ENCODE measurements at places on chromosomes 1 and 21.

GRCh38 chr1:1917304-1917976 is 1.6 kb downstream of the TMEM52 start:
- no peaks in the 10 kb centered on the region for H3K27me3 ChIP-seq
- H3K36me3 ChIP-seq: no peaks in the 10 kb centered on the region

DNA sequence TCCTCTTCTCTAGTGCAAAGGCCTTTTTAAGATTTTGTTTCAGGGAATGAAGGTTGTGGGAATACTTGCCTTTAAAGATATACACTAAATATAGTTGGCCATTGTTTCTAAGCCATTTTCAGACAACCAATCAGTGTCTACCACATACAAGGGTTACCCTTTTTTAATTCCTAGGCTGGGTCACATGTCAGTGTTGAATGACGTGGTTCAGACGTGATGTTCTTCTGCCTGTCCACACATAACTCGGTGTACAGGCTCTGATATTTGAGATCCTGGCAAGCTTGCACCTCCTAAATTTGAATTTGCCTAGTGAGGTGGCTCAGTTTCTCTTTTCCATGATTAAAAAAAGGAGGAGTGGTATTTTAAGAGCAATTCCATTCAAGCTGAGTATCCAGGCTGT is 38.8 kb downstream of the DTL start:
- no peak for DNase-seq
- no peaks in the 10 kb centered on the region for H3K4me1 ChIP-seq
- no peaks in the 10 kb centered on the region for H3K36me3 ChIP-seq

DNA sequence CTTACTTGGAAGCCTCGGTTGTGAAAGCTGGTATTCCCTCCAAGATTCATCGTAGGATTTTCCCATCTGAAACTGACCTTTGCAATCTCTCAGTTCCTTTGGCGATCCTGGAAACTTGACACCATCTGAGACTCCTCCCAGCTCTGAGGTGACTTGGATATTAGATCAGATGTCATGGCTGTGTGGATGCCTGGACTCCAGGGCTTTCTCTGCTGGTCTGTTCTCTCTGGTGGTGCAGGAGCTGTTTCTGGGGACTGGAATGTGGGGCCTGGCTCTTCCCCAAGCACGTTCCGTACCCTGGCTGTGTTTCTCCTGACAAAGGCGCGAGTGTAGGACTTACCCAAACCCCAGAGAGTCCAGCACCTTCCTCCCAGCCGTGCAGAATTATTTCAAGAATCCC is 252.2 kb downstream of the RPS6KC1 start:
- no peak for DNase-seq
- H3K4me1 ChIP-seq: no peaks in the 10 kb centered on the region

DNA sequence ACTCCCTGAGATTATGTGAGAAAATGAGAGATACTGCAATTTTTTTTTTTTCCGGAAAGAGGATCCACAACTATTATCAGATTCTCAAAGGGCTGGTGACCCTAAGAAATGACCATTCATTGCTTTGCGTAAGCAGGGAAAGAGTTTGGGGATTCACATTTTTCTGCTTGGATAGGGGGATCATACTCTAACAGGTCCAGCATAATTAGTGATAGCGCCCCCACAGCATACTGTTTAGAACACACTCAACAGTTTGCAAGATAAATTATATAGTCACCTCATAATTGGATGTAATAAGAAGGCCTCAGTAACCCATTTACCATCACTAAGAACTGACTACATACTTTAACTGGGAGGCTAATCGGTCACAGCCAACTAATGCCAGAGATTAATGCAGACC is 1.9 kb downstream of the CCT3 start:
- H3K27me3 ChIP-seq: no peaks in the 10 kb centered on the region
- H3K4me1 ChIP-seq: peaks cover 25% of the 10 kb centered on the region
- H3K27ac ChIP-seq: no peak overlapping the region

DNA sequence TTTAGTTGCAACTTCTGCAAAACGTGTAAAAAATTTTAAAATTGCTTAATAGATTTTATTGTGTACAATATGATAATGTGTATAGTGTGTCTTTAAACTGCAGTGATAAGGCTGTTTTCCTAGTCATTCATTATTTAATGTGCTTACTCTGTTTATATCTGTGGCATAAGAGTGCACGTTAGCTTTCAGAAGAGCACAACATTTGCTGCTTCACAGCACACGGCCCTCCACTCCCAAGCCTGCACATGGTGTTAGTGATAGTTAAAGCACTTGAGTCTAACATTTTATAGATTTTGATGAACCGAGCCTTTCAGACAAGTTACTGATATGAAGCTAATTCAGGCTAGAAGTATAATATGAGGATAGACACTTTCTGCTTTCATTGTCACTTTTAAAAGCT is 120.6 kb downstream of the ADGRL2 start:
- no peak overlapping the region for H3K4me3 ChIP-seq
- DNase-seq: no peak
- no peaks in the 10 kb centered on the region for H3K4me1 ChIP-seq
- no peaks in the 10 kb centered on the region for H3K27me3 ChIP-seq
- H3K36me3 ChIP-seq: no peaks in the 10 kb centered on the region

GRCh38 chr1:225431081-225431863 is 3.4 kb upstream of the LBR start:
- DNase-seq: no peak
- no peaks in the 10 kb centered on the region for H3K27me3 ChIP-seq
- H3K4me1 ChIP-seq: peaks cover 11% of the 10 kb centered on the region
- H3K36me3 ChIP-seq: no peaks in the 10 kb centered on the region
- no peak overlapping the region for H3K27ac ChIP-seq

DNA sequence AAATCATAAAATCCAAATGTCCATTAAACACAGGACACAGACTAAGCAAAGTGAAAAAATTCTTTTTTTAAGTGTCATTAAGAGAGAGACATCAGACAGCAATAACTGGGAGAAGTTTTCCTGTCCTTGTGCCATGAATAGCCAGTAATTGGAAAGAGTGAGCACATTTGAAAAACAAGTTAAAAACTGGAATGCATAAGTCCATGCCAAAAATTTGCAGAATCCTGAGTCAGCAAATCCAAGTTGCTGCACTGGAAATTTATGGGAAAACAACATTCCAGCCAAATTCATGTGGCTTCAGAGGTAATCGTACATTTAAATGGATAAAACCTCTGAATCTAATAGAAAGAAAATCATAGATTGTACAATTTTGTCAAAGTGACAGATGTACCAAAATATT is 291.4 kb downstream of the LRRC40 start:
- H3K36me3 ChIP-seq: no peaks in the 10 kb centered on the region
- H3K27me3 ChIP-seq: no peaks in the 10 kb centered on the region
- H3K4me3 ChIP-seq: no peak overlapping the region
- no peak for DNase-seq
- no peak overlapping the region for H3K27ac ChIP-seq

DNA sequence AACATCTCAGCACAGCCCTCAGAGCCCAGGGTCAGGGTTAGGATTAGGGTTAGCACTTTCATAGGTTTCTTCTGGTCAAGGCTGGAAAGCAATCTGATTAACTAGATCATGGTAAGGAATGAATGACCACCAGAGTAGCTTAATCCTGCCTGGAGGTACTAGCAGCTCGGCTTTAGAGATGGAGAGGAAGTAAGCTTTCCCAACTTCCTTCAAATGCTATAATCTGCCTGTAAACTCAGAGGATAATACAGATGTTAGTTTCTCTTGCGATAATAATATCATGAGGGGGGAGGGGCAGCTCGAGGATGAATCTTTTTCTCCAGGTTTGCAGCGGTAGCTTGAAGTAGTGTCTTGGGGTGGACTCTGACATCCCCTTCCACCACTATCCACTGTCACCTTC is 194.9 kb downstream of the HIVEP3 start:
- no peaks in the 10 kb centered on the region for H3K36me3 ChIP-seq
- no peak overlapping the region for H3K27ac ChIP-seq
- peaks cover 27% of the 10 kb centered on the region for H3K4me1 ChIP-seq
- no peaks in the 10 kb centered on the region for H3K27me3 ChIP-seq
- DNase-seq: no peak
